ENCODE measurements at places on chromosomes 2 and 18.

- no peak for DNase-seq
These were observed 12.2 kb upstream of the CAB39 start for GRCh38 chr2:230700447-230700846.

DNA sequence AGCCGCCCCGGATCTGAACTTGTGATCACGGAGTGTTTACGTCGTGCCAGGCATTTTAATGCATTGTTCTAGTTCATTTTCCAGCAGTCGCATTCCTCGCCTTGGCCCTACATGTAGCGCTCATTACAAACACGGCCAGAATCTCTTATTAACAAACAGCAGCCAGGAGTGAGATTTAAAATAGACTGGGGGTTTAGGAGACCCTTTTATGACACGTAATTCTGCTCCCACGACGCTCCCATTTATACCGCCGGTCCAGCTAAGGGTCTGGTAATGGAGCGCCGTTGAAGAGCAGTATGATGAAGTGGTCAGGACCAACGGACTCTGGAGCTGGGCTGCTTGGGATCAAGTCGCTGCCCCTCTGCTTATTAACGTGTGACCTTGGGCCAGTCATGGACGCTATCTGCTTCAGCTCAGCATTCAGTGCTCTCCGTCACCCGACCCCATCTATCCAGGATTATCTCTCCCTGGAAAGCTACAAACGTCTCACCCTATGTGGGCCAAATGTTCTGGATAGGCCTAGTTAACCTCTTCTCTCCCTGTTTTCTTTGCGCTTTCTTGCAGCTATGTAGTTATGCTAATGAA, 745 bp downstream of the MSH2 start:
- no peak for DNase-seq

DNA sequence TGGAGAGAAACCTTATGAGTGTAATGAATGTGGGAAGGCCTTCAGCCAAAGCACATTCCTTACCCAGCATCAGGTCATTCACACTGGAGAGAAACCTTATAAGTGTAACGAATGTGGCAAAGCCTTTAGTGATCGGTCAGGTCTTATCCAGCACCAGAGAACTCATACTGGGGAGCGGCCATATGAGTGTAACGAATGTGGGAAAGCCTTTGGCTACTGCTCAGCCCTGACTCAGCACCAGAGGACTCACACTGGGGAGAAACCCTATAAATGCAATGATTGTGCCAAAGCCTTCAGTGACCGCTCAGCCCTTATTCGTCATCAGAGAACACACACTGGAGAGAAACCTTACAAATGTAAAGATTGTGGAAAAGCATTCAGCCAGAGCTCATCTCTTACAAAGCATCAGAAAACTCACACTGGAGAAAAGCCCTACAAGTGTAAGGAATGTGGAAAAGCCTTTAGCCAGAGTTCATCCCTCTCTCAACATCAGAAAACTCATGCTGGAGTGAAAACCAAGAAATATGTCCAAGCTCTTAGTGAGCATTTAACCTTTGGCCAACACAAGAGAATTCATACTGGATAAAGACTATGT, 7.8 kb downstream of the ZNF892 start:
- DNase-seq = no peak

GRCh38 chr18:40939656-40940515, 1015.1 kb upstream of the PIK3C3 start:
- DNase-seq = no peak

DNA sequence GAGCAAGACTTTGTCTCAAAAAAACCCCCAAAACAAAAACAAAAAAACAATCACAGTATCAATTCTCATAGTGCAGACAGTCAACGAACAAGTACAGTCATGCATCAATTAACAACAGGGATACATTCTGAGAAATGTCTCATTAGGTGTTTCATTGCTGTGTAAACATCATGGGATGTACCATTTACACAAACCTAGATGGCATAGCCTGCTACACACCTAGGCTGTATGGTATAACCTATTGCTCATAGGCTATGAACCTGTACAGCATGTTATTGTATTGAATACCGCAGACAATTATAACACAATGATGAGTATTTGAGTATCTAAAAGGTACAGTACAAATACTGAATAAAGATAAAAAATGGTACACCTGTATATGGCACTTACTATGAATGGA, 67.8 kb upstream of the LMAN1 start:
- DNase-seq = no peak

DNA sequence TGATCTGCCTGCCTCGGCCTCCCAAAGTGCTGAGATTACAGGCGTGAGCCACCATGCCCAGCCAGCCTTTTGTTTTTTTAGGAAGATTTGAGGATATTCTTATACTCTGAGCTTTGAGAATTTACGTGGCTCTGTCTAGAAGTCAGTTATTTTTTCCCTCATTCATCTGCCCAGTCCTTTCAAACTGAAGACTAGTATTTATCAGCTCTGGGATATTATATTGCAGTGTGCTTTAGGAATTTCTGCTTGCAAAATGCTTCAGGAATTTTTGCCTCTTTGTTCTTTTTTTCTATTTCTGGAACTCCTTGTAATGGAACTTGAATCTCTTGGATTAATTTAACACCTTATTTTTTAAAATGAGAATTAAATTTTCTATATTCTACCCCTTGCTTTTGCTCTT, 22.6 kb downstream of the ACSL3 start:
- DNase-seq = no peak

DNA sequence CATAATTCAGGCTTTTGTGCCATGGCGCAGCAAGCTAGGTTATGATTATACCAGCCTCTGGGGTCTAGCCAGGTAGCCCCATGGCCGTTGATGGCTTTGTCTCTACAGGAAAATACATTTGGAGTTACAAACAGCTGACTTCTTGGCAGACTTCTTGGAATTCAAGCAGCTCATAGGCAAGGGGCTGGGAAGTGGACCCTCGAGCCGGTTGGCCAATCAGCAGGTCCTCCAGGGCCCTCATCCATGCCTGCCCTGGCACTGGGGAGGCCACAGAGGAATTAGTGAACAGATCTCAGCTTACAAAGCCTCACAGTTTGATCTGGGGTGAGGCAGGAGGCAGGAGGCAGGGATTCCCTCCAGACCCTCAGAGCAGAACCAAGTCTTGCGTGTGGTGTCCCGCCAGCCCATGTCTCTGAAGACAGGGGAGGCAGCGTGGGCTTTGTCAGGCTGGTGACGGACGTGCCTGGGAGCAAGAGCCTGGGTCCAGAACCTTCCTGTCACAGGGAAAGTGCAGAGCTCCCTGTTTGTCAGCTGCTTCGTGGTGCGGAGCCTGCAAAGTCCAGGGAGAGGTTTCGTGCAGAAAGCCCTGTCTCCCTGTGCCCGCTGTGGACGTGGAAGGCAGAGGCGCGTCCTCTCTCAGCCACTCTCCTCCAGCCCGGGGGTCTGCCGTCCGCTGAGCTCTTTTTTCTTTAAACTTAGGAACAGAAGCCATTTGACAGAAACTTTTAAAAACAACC, 131.7 kb downstream of the KLHL29 start:
- no peak for DNase-seq

DNA sequence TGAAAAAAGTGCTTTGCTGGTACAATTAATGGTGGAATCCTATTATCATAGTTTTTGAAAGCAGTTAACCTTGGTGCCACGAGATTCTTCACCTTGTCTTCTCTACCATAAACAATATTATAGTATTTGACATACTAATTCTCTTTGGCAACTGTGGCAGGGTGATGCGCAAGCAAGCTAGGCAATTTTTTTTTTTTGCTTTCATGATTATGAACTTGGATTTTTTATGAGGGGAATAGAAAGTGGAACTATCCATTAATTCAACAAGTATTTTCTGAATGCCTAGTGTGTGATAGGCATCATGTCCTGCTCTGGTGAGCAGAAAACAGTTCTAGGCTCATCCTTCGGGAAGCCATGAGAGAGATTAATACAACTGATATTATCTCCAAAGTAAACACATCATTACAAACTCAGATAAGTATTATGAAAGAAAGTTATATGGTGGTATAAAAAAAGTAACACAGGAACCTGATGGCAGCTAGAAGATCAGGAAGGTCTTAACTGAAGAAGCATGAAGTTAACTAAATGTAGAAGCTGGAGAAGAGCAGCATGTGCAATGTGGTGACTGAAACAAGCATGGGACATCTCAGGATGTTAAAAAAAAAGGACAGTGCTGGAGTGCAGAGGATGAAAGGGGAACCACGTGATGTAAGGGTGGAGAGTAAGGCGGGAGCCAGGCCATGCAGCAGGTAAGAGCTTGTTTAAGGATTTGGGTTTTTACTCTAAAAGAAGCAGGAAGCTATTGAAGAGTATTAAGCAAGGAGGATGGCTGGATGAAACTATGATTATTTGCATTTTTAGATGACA, 113.7 kb downstream of the ZEB2 start:
- no peak for DNase-seq
